ENCODE measurements at places on chromosomes 7 and 10. TPM values are rescaled to one million over a fixed set of nuclear protein-coding genes. Genes with fewer than 3 reads are reported as not detected.

ZNF485 gene
- 4.2 TPM for total RNA-seq

OIT3 gene
- total RNA-seq = not detected

ABCC2 gene
- total RNA-seq = 0.17 TPM

COL1A2 gene
- total RNA-seq = 10.9 TPM

AKR1B1 gene
- total RNA-seq = 134 TPM

UBTD1 gene
- 21.6 TPM for total RNA-seq

JAKMIP3 gene
- total RNA-seq = under 0.01 TPM

HTRA1 gene
- 35.7 TPM for total RNA-seq

PLXDC2 gene
- 0.86 TPM for total RNA-seq

PITX3 gene
- 2.7 TPM for total RNA-seq

RBM28 gene
- 22.1 TPM for total RNA-seq

ATOH7 gene
- 0.58 TPM for total RNA-seq
